GM12865 (cell line): ENCODE measurements at places on chromosomes 3 and 15.

- DNase-seq, result no peak
These were observed 34.6 kb upstream of the CMSS1 start for GRCh38 chr3:99783011-99783573.

GRCh38 chr3:104805508-104805907 lies 561.2 kb upstream of the ALCAM start:
- no peak for DNase-seq

DNA sequence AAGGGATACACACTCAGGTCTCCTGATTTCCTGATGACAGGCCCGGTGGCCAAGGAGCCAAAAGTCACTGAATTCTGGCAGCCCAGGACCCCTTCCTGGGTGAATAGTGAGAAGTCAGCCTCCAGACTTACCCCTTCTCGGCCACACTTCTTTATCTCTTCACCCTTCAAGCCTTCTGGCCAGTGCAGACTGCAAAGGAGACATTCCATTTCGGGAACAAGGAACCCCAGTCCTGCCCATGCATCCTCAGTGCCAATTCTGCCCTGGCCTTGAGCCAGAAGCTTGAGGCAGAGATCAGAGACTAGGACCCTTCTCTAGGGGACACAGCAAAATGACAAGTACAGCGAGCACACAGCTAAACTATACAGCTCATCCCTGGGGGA lies 28.8 kb downstream of the GRAMD2A start:
- no peak for DNase-seq

DNA sequence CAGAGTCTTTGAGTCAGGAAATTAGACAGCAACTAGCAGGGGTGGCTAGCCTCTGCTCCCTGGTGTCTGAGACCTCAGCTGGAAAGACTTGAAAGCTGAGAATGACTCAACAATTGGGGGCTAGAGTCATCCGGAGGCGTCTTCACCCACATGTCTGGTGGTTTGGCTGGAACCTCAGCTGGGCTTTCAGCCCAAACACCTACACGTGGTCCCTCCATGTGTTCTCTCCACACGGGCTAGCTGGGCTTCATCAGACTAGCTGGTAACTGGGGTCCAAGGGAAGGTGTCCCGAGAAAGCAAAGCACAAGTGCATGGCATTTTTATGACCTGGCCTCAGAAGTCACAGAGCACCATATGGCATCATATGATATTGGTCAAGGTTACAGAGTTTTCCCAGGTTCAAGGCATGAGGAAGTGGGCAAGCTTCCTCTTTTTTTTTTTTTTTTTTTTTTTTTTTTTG lies 19.9 kb upstream of the ABHD2 start:
- peak; percentile 92 for DNase-seq

GRCh38 chr15:42232606-42233005 lies 24.5 kb upstream of the VPS39 start:
- DNase-seq, result no peak

DNA sequence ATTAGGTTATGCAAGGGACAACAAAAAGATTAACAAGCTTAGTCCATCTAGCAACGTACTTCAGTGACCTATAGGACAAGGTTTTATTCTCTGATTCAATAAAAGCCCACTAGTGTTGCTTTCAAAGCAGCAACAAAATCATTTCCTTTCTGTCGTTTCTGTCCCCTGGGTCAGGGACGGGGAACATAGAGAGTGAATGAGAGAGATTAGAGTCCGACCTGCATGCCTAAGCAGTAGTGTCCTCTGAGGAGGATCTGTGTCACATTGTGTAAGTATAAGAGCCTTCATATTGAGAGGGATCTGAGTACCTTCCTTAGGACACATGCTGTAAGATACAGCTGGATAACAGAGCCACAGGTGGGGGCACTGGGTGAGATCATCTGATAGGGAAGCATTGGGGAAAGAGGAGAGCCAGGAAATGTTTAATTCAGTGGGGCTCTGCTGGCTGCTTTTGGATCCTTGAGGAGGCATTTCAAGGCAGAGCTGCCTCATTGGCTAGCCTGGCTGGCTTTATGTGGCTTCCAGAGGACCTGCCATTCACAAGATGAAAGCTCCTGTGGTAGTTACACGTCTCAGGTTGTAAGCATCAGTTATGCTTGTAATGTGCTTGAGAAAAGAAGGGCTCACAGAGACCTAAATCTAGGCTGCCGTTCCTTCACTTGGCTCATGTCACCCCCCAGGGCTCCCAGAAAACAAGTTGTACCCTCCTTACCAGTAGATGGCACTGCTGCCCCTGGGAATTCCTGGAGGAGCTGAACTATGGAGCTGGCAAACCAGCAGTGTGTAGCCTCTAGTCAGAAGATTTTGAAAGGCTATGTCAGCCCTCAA lies 2.7 kb downstream of the TMEM108 start:
- DNase-seq, result peak; percentile 76

GRCh38 chr15:38674448-38674847 lies 109.8 kb upstream of the RASGRP1 start:
- no peak for DNase-seq

- DNase-seq, result no peak
These were observed 4.0 kb downstream of the MUC4 start for GRCh38 chr3:195807681-195808121.

GRCh38 chr3:153553605-153553945 lies 391.5 kb downstream of the RAP2B start:
- no peak for DNase-seq

- DNase-seq, result no peak
These were observed 65.3 kb downstream of the ASB7 start for GRCh38 chr15:100667405-100668347.

GRCh38 chr3:193481436-193481835 lies 73.3 kb downstream of the ATP13A4 start:
- DNase-seq, result no peak

DNA sequence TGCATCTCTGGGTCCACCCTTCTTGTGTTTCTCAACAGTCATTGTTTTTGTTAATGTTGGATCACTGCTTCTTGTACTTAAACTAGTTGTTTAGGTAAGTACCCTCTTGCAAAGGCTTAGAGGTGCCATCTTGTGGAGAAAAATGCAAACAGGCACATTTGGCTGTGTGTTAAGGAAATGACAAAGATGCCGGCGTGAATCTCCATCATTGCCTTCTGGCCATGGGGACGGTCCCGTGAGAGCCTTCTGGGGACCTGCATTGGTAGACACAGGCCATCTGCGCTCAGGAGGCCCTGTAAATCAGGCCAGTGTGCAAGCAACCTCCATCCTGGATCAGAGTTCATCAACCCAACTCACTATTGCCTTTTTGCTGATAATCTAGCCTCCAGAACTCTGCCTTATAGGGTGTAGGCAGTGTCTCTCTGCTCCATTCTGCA lies 158.6 kb upstream of the NR2E3 start:
- peak; percentile 80 for DNase-seq
